ENCODE measurements at places on chromosomes 2 and 18.

DNA sequence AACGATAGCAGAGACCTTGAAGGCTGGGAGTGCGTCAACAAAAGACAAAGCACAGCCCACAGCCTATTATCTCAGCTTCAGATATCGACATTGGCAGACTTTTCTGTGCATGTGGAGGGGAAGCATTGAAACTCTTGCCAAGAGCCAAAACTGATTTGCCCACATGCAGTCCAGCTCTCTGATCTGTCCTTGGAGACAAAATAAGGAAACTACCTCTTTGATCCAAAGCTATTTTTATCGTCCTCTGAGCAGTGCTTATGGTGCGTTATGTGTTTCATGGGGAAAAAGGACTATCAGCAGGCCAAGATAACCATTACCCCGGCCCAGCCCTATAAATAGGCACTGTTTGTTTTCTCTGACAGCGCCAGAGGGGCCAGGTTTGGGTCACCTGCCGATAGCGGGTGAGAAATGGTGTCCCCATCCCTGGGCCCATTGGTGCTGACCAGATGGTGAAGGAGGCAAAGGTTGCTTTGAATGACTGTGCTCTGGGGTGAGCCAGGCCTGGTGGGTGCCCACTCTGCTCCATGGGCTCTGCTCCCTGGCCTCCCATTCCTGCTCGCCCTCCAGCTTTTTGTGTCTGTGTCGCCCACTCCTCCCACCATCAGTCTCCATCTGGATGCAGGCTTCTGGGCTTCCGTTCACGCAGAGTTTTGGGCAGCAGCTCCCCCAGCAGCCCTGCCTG, 176.1 kb upstream of the HS6ST1 start:
- DNase-seq, result no peak

DNA sequence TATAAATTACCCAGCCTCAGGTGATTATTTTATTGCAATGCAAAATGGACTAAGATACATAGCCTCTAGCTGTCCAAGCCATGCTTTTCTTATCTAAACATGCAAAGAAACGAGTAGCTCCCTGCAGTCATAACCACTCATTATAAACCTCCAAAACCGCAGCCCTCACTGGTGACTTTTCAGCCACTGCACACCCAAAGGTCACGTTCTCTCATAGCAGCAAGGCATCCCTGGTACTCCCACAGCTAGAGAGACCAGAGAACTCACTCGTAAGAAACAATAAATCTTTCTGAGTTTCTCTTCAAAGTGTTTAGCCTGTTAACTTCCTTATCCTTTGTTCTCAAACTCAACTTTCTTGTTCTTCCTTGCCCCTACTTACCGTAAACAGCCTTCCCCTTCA, 28.5 kb upstream of the RALBP1 start:
- no peak for DNase-seq

DNA sequence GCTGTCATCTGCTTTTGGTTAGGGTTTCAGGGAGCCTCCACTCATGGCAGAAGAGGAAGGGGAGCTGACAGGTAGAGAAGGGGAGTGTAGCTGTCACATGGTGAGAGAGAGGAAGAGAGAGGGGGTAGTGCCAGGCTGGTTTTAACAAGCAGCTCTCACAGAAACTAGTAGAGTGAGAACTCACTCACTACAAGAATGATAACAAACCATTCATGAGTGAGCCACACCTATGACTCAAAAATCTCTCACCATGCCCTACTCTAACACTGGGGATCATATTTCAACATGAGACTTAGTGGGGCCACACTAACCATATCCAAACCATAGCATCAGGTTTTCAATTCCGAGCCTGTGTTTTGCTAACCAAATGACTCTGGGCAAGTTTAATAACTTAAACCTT, 274.9 kb upstream of the VWC2L start:
- peak; percentile 30 for DNase-seq

DNA sequence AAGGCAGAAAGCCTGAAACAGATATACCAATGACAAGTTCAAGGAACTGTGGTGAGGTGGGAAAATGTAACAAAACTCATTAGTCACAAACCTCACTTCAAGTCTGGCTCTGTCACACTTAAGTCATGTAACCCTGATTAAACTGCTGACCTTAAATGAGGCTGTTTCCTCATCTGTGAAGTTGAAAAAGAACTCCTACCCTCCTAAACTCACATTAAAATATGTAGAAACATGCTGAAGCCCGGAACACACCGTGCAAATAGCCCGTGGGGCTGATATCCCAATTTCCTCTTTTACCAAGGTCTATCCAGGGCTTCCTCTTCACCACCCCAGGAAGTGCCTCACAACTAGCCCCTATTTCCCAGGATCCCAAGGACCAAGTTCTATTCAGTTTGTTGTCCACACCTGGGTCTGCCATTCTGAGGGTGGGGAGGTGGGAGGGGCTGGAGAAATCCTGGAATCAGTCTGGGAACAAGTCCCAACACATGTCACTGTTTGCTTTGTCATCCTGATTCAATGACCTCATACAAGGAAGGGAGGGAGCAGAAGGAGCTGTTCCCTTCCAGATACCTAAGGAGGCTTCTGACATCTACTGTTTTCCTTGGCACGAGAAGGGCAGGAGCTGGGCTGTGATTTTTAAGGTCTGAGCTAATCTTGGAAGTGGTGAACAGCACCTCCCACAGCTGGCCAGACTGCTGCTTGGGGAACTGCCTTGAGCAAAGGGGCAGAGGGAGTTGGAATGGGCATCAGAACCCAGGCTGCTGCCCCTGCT, 42.3 kb downstream of the SLC4A1AP start:
- DNase-seq, result peak; percentile 97

DNA sequence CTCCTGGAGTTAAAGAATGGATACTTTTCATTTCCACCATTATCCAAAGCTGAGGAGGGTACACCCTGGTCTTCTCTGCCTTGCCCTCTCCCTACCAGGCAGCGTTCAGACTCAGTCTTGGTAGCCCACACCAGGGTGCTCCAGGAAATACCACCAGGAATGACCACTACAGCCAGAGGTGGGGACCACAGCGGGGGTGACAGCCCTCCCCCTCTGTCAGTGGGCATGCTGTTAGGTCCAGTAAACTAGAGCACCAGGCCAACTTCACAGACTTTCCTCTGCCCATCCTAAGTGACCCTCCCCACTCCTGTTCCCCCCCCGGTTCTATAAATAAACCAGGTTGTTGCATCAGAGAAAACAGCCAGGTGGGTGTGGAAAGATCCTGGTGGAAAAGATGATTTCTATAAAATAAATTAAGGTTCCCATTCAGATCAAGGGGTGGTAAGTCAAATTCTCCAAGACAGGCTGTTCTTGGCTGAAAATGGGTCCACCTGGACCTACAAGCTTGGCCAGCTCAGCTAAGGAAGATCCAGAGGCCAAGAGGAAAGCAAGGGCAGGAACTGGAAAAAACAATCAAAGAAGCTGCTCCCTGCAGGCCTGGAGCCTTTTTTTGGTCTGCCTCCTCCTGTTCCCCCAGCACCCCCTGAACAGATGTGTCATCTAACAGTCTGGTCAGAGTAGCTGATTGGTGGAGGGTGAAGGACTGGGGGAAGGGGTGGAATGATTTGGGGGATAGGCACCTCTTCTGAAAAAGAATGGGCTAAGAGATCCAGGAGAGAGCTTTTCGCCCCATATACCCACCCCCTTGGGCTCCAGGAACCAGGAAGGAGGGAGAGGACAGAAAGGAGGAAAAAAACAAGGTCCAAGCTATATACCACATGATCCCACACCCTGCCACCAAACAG, 2.3 kb downstream of the RAB11FIP5 start:
- DNase-seq, result peak; percentile 71

GRCh38 chr2:172211512-172211911, 108.8 kb upstream of the DLX2 start:
- peak; percentile 69 for DNase-seq

- DNase-seq, result no peak
These were observed 150.4 kb upstream of the NXPH2 start for GRCh38 chr2:138930571-138930970.

GRCh38 chr2:11764920-11765319, 18.5 kb downstream of the LPIN1 start:
- DNase-seq, result no peak

- DNase-seq, result no peak
These were observed 4.9 kb downstream of the FKBP1B start for GRCh38 chr2:24054366-24055010.

GRCh38 chr2:203361495-203361894, 33.3 kb downstream of the ABI2 start:
- no peak for DNase-seq

GRCh38 chr2:203913947-203914346, 22.6 kb upstream of the ICOS start:
- DNase-seq, result no peak

- DNase-seq, result peak; percentile 60
These were observed 49.3 kb downstream of the SLC39A10 start for GRCh38 chr2:195706161-195706900.

DNA sequence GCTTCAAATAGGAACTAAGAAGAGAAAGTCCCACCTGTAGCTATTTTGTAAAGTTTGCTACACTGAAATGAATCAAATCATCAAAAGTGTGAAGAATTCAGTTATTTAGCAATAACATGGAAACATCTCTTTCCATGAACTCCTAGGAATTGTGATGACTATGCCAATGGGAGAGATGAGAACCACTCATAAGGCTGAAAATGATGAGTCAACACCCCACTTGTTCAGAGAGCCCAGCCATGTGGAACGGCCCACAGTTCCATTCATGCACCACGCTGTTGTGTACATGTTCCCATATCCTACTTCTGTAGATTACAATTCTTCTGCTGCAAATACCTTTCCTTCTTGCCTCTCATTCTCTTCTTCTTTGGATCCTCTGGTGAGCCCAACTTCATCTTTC, 645.5 kb upstream of the ID2 start:
- DNase-seq, result peak; percentile 23

DNA sequence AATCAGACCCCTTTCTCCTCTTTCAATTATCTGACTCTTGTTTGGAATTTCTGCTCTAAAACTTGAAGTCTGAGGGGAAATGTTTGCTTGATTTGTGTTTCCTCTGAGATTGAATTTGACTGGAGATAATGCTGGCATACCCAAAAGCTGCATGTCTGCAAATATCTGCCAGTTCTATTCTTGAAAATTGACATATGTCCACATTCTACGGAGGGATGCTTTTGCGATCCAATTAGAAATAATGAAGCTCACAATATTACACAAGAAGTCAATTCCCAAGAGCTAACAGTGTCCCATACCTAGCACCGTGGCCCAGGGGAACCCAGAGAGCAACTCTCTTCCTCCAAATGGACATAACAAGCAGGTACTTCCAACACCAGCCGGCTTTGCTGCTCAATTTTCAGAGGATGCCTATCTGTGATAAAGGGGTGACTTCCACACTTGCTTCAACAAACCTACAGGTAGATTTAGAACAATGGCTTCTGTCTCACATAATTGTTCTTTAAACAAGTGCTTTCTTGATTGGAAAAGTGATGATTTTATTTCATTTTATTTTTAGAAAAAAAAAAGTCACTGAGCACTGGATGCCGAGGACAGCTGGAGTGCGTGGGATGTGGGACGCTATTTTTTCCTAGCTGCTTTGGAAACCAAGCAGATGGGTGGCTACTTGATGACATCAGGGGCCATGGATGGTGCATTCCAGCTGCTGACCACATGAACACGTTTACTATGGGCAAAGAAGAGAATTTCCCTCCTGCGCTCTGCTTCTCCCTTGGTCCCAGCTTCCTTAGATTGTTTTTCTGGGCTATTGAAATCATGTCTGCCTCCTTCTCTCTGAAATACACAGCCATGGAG, 488.9 kb downstream of the RNF144A start:
- no peak for DNase-seq

- no peak for DNase-seq
These were observed 221.8 kb downstream of the MREG start for GRCh38 chr2:215791481-215791937.

DNA sequence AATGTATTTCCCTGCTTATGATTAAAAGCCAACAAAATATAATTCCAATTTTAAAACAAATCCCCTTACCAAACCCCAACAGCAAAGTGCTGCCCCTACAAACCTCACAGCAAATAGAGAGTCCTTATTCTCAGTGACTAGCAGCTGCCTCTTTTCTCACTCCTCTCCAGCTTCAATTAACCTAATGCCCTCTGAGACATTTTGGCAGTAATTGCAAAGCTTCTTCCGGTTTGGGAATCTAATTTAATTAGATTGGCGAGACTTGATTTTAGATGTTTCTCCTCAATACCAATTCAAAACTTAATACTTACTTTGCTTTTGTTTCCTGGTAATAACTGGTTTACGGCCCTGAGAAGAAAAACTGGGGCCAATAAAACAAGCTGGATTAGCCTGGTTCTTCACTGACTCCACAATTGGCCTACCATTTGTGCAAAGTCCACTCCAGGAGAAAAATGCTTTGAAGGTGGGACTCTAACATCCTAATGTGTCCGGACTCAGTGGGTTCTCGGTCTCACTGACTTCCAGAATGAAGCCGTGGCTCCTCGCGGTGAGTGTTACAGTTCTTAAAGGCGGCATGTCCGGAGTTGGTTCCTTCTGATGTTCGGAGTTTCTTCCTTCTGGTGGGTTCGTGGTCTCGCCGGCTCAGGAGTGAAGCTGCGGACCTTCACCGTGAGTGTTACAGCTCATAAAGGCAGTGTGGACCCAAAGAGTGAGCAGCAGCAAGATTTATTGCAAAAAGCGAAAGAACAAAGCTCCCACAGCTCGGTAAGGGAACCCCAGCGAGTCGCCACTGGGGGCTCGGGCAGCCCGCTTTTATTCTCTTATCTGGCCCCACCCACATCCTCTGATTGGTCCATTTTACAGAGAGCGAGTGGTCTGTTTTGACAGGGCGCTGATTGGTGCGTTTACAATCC, 52.8 kb downstream of the SLC35F5 start:
- DNase-seq, result no peak

- peak; percentile 49 for DNase-seq
These were observed 3.5 kb downstream of the CDK5R2 start for GRCh38 chr2:218962859-218963492.

DNA sequence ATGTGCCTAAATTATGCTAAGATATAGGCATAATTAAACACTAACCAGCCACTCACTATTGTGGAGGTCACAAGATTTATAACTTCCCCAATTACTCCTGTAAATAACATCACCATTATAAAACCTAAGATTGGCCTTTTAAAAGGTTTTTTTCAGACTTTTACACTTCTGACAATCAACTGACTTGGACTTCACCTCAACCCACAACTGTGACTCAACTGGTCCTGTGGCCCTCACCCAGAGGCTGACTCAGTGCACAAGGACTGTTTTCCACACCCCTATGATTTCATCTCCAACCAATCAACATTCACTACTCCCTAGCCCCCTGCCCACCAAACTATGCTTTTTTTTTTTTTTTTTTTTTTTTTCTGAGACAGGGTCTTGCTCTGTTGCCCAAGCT, 11.6 kb downstream of the TTR start:
- peak; percentile 45 for DNase-seq

DNA sequence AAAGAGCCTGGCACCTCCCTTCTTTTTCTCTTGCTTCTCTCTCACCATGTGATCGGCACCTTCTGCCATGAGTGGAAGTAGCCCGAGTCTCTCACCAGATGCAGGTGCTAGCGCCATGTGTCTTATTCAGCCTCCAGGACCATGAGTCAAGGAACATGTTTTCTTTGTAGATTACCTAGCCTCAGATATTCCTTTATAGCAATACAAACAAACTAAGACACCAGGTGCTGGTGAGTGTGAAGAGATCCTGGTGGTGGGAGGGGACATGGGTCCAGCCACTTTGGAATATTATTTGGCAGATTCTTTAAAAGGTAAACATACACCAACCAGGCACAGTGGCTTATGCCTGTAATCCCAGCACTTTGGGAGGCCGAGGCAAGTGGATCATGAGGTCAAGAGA, 5.9 kb upstream of the USP40 start:
- no peak for DNase-seq
